ENCODE measurements at places on chromosomes 11 and 22. TPM values are rescaled to one million over a fixed set of nuclear protein-coding genes. Genes with fewer than 3 reads are reported as not detected.
A peak's percentile ranks its signal among the peaks of the same experiment; 100 is the strongest.

Gene TEAD1
- 67.4 TPM for total RNA-seq

Gene RIC3
- 16.6 TPM for total RNA-seq

Gene FAM180B
- not detected for total RNA-seq

Gene NPTXR
- 5.8 TPM for total RNA-seq

Gene CARD16
- not detected for total RNA-seq

Gene GRIA4
- total RNA-seq, result 18.8 TPM

Gene MISFA
- 3.8 TPM for total RNA-seq

Gene RAB3IL1
- 6.8 TPM for total RNA-seq

Gene GDPD5
- 8.6 TPM for total RNA-seq

DNA sequence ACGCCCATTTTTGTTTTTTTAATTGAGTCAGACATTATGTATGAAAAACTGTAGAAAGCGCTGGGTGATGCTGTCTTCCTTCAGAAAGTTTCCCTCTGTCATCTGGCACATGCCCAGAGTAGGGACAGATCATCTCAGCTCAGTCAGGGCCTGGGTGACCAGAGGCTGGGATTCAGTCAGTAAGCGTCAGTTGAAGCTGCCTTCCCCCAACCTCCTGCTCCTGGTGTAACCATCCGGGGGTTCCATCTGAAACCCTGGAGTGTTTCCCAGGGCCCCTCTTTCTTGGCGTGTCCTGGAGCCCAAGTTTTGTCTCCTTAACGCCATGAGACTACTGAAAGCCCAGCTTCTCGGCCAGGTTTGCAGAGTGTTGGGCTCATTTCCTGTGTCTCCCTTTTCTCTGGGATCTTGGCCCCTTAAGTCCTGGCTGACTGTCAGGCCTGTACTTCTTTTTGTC lies 10.7 kb downstream of the PPFIA1 start:
- no peaks in the 10 kb centered on the region for H3K27me3 ChIP-seq
- DNase-seq, result no peak
- H3K36me3 ChIP-seq, result peaks cover 43% of the 10 kb centered on the region
- H3K4me3 ChIP-seq, result no peak overlapping the region
- H3K4me1 ChIP-seq, result no peaks in the 10 kb centered on the region

- H3K4me3 ChIP-seq, result no peak overlapping the region
- no peak for DNase-seq
- H3K4me1 ChIP-seq, result no peaks in the 10 kb centered on the region
These were observed 18.3 kb upstream of the CCDC179 start for GRCh38 chr11:22878604-22879003.

- peak; percentile 90 for DNase-seq
- H3K4me1 ChIP-seq, result peaks cover 4% of the 10 kb centered on the region
- peaks cover 8% of the 10 kb centered on the region for H3K27me3 ChIP-seq
- no peaks in the 10 kb centered on the region for H3K36me3 ChIP-seq
- H3K4me3 ChIP-seq, result peak within 1 kb of the TSS; percentile 50
- no peak within 1 kb of the TSS for H3K27ac ChIP-seq
These were observed at the start of gene DAGLA for GRCh38 chr11:61679893-61680621. Gene DAGLA, plus strand, starts transcription at chr11:61680391. Its CDS starts 39,765 bp downstream, at chr11:61720156.

GRCh38 chr11:58573451-58574104 lies 2.1 kb downstream of the LPXN start:
- no peak overlapping the region for H3K27ac ChIP-seq
- no peaks in the 10 kb centered on the region for H3K27me3 ChIP-seq
- no peak for DNase-seq
- 0 out of 2 replicates have a peak, but pooled peaks cover 2% of the 10 kb centered on the region for H3K4me1 ChIP-seq
- H3K4me3 ChIP-seq, result no peak overlapping the region
- H3K36me3 ChIP-seq, result no peaks in the 10 kb centered on the region

DNA sequence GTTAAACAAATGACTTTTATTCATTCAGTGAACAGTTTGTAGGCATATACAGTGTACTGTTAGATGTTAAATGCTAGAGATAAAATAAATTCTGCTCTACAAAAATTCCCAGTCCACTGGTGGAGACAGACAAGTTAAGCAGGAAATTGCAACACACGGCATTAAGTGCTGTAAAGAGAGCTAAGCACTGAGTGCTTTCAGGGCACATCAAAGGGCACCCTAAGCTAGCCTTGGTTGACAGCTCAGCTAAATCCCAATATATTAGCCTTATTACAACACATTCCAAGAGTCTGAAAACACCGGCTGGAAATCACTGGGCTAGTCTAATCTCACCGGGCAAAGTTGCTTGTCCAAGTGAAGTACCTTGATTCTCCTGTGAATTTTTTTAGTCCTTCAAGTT lies 55.1 kb downstream of the NOX4 start:
- H3K36me3 ChIP-seq, result no peaks in the 10 kb centered on the region
- H3K27ac ChIP-seq, result no peak overlapping the region
- H3K27me3 ChIP-seq, result no peaks in the 10 kb centered on the region
- H3K4me1 ChIP-seq, result no peaks in the 10 kb centered on the region
- no peak for DNase-seq

- 0 out of 2 replicates have a peak, but pooled peaks cover 2% of the 10 kb centered on the region for H3K4me1 ChIP-seq
- H3K27ac ChIP-seq, result no peak overlapping the region
- no peaks in the 10 kb centered on the region for H3K36me3 ChIP-seq
These were observed 40.2 kb upstream of the B3GAT1 start for GRCh38 chr11:134452026-134452837.

DNA sequence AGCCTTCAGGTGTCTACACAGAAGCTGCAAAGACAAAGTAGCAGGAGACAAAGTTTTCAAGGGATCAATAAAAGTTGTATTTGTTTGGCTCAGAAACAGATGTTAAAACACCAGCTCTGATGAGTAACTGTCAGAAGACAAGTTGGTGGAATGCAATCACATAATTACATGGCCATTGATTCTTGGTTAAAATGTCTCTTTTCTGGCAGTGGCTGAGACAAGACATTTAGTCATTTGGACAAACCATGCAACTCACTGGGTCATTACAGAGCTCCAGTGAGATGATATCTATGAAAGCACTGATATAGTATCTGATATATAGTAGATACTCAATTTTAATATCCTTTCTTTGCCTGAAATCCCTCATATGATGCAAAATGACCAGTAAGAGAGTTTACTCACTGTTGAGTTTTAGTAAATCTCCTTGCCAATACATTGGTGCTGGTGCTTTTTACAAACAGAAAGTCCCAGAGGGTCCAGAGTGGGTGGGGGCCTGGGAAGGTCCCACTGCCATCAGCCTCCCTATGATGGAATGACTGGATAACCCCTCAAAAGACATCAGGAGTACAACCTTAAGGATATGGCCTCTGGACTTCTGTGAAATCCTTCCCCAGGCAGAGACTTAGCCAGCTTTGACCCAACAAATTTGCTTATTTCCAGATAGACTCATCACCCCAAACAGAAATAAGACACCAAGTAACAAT lies 95.0 kb downstream of the SLC1A2 start:
- no peak overlapping the region for H3K27ac ChIP-seq
- no peaks in the 10 kb centered on the region for H3K36me3 ChIP-seq
- 0 out of 2 replicates have a peak, but pooled peaks cover 3% of the 10 kb centered on the region for H3K27me3 ChIP-seq
- H3K4me3 ChIP-seq, result no peak overlapping the region
- no peak for DNase-seq

DNA sequence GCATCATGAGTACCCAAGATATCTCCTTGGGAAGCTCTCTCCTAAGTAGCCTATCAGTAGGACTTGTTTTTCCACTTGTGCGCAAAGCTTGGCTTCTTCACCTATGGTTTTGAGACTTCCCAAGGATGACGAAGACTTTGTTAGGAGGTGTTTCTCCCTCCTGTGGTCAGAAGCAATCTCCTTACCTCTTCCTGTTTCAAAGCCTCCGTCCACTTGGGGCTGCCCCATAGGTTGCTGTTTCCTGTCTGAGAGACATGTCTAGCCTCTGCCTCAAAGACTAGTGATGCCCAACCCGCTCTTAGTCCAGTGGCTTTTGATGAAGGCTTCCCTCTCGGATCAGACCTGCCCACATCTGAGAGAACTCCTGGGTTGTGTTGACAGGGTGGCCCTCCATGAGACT lies 92.9 kb downstream of the TRAF6 start:
- no peak overlapping the region for H3K27ac ChIP-seq
- no peak overlapping the region for H3K4me3 ChIP-seq
- H3K27me3 ChIP-seq, result no peaks in the 10 kb centered on the region
- no peaks in the 10 kb centered on the region for H3K4me1 ChIP-seq
- H3K36me3 ChIP-seq, result no peaks in the 10 kb centered on the region

DNA sequence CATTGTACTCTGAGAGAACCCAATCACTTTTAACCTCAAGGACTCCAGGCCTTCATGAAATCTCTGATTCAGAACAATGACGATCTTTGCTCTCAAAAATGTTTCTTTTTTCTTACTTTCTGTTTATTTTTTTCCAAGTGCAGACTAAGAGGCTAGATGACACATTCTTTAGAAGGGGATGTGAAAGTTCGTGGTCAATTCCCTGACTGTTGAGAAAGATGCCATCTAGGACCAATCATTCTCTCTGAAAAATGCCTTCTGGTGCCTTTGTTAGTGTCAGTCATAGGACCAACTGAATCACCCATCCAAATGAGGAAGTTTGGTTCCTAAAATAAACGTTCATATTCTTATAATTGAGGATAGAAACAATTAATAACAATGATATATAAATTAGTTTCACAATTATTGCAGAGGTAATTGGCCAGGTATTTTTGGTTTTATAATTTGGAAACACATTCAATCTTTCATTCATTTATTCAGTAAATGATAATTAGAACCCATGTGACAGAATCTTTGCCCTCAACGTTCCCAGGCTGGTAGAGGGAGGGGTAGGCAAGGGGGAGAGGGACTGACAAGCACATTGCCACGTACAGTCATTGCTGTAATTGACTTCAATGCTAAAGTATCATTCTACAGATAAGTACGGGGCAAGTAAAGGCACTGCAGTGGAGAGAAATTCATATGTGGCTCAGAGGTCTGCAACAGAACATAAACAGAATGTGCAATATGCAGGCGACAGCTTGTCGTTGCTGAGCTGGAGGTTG lies 333.4 kb upstream of the MPPED2 start:
- no peak overlapping the region for H3K27ac ChIP-seq
- H3K4me1 ChIP-seq, result no peaks in the 10 kb centered on the region
- DNase-seq, result no peak
- H3K4me3 ChIP-seq, result no peak overlapping the region
- no peaks in the 10 kb centered on the region for H3K27me3 ChIP-seq
- no peaks in the 10 kb centered on the region for H3K36me3 ChIP-seq

- H3K27ac ChIP-seq, result no peak overlapping the region
- no peaks in the 10 kb centered on the region for H3K36me3 ChIP-seq
- no peak for DNase-seq
- no peaks in the 10 kb centered on the region for H3K27me3 ChIP-seq
- H3K4me1 ChIP-seq, result no peaks in the 10 kb centered on the region
These were observed 6.8 kb upstream of the CHID1 start for GRCh38 chr11:917426-917825.

DNA sequence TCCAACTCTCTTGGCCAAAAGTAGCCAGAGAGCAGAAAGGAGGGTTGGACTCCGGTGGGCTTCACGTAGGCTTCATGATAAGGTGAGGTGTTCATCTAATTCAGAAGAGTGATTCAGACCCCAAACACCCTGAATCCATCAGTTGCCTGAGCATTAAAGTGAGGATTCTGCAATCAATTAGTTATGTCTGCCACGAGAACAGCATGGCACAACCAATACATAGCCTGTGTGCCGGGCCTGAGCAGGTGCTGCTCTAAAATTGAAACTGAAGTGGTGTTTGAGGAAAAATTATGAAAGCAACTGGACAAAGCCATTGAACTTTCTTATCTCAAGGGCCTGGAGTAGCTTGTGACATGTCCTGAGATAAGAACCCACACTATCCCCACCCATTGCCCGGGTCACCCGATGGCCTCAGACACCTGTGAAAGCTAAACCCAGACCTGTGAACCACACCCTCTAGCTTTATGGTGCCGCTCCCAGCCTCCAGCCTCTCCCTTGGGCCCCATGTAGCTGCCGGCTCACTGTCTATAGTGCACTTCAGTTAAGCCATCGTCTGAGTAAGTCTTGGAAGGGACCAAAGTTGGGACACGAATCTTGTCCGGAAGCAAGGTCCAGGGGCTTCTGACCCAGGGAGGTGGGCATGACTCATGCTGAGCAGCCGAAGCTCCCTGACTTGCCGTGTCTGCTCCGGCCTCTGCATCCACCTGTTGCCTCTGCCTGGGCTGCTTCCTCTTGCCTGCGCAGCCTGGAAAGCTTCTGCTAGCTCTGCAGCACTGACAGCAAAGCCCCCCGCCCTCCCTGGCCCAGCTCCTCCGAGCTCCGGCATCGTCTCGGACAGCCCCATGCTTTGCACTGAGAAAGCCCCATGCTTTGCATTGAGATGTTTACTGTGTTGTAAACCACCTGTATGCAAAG lies 5.7 kb upstream of the MYEOV start:
- H3K36me3 ChIP-seq, result no peaks in the 10 kb centered on the region
- no peak for DNase-seq
- H3K4me3 ChIP-seq, result no peak overlapping the region
- H3K27me3 ChIP-seq, result 0 out of 2 replicates have a peak, but pooled peaks cover 2% of the 10 kb centered on the region
- no peak overlapping the region for H3K27ac ChIP-seq

DNA sequence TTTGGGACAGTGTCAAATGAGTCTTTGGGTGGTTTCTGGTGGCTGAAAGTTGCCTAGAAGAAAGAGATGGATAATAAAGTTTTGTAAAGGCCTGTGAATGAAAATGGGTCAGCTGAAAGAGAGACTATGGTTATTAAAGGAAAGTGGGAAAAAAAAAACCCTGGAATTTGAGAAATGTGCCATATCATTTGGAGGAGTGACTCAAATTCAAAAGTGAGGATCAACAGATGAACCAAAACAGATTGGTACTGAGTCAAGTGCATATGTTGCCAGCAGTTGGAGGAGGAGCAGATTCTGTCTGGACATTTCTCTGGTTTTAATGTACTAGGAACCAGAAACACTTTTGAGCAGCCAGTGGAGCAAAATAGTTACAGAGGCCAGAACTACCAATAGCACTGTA lies 339.8 kb downstream of the KCNA4 start:
- H3K27me3 ChIP-seq, result no peaks in the 10 kb centered on the region
- H3K27ac ChIP-seq, result no peak overlapping the region
- H3K4me1 ChIP-seq, result no peaks in the 10 kb centered on the region
- H3K36me3 ChIP-seq, result no peaks in the 10 kb centered on the region
- no peak for DNase-seq

- H3K4me3 ChIP-seq, result peak overlapping the region; percentile 70
- DNase-seq, result peak; percentile 61
- peaks cover 27% of the 10 kb centered on the region for H3K4me1 ChIP-seq
- peak overlapping the region; percentile 94 for H3K27ac ChIP-seq
These were observed 3.8 kb downstream of the SMTN start for GRCh38 chr22:31084811-31085492.

Measured in H1 (cell line).